Regular cardiac myocyte (primary cell): ENCODE measurements at places on chromosomes 3 and 15. TPM values are rescaled to one million over a fixed set of nuclear protein-coding genes. Genes with fewer than 3 reads are reported as not detected.

Gene TNFAIP8L3
- 17.8 and 23.8 TPM in 2 replicates for total RNA-seq

Gene WDR93
- total RNA-seq, result under 0.01 TPM in 1 of 2 replicates, not detected in the other

Gene FBXW12
- 0.28 TPM in 1 of 2 replicates, not detected in the other for total RNA-seq

Gene TRIM59
- 13.2 and 29.1 TPM in 2 replicates for total RNA-seq

Gene RTP3
- not detected in 2 replicates for total RNA-seq

Gene GCSAM
- total RNA-seq, result not detected in 2 replicates

Gene ACKR4
- 0.96 and 6.8 TPM in 2 replicates for total RNA-seq

Gene ADIPOQ
- total RNA-seq, result not detected in 2 replicates

Gene ALS2CL
- 1.2 and 3.7 TPM in 2 replicates for total RNA-seq

Gene ANAPC13
- 122 and 140 TPM in 2 replicates for total RNA-seq

Gene SAXO2
- total RNA-seq, result 0.38 and 1.1 TPM in 2 replicates

Gene XYLB
- 3.9 and 4.4 TPM in 2 replicates for total RNA-seq

Gene AZI2
- total RNA-seq, result 61.2 and 134 TPM in 2 replicates

Gene ROPN1
- not detected in 2 replicates for total RNA-seq

Gene P3H2
- 37.2 and 56.0 TPM in 2 replicates for total RNA-seq
